Panc1 (cell line): ENCODE measurements at places on chromosomes 2 and 18.

- no peak for DNase-seq
These were observed 19.3 kb upstream of the CAVIN2 start for GRCh38 chr2:191866195-191866594.

GRCh38 chr2:127177617-127178263 is 42.4 kb downstream of the CYP27C1 start:
- no peak for DNase-seq

DNA sequence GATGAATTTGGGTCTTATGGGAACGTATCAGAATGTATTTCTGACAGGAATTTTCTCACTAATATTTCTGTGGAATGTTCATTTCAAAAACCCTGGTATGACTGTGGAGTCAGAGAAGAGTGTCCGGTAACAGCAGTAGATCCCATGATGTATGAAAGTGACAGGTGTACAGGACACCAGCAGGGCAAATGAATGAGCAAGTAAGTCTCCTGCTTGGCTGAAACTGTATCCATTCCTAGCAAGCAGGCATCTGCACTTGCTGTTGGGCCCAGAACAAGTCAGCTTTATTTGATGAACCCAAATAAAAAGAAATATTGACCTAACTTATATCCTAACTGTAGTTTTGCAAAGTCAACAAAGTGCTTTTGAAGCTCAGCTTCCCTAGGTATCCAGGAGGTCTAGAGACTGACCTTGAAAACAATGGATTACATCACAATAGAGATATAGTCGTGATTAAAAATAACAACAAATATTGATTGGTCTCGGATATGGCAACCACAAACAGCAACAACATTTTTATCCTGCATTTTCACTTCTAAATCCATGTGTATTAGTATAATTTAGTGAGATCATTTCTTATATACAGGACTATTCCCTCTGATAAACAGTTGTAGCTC is 37.6 kb downstream of the NXPH2 start:
- no peak for DNase-seq

DNA sequence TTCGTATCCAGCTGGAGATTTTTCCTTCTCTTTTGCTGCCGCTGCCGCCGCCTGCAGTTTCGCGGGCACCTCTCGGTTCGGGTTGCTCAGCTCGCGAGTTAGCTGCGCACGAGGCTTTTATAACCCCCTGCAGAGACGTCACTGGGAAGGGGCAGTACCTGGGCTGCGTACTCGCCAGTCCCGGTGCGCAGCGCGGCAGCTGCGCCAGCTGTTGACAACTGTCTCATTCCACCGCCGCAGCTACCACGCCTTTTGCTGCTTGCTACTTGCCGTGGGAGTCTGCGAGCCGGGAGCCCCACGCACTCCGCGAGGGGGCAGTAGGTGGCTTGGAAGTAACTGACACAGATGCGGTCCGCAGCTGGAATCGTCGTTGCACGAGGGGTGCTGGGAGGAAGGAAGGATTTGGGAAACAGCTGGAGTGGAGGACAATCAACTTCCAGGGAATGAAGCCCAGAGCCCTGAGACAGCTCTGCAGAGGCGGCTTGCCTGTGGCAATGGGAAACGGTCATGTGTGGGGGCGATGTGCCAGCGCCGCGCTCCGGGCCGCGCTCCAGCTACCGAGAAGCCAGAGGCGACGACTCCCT is at the start of gene TACR1:
TSS of gene TACR1 (minus strand) at position 93 of the 584 bp plus-strand sequence. CDS start 586 bp downstream, outside the sequence.
- no peak for DNase-seq

GRCh38 chr2:106061611-106062349 is 132.3 kb downstream of the UXS1 start:
- DNase-seq: no peak

DNA sequence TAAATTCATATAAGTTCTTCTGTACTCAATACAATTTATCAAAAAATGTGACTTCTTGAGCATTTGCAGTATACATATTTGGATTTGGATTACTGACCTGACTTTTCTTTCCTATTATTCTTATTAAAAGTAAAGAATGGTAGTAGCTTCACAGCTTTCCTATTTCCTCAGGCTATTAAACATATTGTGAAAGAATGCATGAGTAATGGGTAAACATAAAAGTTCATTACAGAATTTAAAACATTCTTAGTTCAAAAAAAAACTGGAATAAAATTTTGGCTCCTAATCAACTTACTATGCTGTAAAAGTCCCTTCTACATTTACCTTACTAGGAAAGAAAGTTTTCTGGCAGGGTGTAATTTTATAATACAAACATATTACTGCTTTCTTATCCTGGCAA is 27.3 kb upstream of the C2orf66 start:
- DNase-seq: no peak

GRCh38 chr18:36066001-36066400 is 1.4 kb downstream of the RPRD1A start:
- no peak for DNase-seq

DNA sequence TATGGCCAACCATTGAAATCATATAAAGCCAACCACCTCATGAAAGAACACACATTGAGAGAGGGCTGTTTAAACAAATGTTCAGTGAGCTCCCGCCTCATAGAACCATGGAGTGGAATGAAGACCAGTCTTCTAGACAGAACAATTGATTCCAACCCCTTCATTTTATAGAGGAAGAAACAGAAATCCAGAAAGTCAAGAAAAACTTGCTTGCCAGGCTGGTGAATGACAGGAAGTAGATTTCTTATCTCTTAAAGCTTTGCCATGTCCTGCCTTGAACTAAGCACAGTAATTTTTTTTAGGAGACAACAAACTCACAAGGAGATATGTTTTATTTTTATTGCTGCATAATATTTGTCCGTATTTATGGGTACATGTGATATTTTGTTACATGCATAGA is 16.5 kb upstream of the NRP2 start:
- DNase-seq: no peak

GRCh38 chr2:1446301-1446700 is 33.0 kb downstream of the TPO start:
- no peak for DNase-seq

DNA sequence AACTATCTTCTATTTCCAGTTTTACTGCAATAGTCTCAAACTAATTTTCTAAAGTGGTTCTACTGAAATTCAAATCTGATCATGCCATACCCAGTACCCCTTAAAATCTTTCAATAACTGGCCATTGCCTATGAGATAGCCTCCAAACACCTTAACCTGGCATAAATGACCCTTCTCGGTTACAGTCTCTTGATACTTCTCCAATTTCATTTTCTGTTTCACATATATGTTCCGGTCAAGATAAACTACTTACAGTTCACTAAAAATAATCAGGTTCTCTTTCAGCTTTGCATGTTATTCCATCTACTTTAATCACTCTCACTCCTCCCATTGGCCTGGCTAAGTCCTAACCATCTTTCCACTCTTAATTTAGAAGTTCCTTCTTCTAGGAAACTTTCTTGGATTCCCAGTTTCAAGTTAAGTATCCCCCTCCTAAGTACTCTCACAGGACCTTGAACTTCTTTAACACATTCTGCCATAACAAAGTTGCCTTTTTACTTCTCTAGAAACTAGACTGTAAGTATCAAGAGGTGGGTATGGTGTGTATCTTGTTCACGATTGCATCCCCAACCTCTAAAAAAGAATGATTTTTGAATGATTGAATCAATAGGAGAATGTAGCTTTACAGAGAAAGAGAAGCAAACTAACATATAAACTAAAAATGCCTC is 110.2 kb upstream of the RBBP8 start:
- no peak for DNase-seq

- DNase-seq: no peak
These were observed 96.6 kb upstream of the PTPRM start for GRCh38 chr18:7470503-7470902.

DNA sequence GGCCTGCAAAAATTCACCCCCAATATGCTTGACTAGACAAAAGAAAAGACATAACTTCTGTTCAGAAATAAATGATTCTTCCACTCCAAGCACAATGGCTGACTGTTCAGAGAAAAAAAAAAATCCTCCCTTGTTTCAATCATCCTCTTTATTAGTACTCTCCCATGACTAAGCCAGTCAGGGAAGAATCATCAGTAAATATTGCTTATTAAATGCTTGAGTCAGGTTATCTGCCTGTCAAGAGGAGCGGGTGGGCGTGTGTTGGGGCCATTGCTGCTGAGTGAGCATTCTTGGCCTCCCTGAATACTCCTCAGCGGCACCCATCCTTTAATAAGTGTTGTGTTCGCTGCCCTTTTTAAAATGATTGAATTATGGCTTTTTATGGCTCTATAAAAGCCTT is 1334.8 kb upstream of the CELF4 start:
- DNase-seq: no peak

DNA sequence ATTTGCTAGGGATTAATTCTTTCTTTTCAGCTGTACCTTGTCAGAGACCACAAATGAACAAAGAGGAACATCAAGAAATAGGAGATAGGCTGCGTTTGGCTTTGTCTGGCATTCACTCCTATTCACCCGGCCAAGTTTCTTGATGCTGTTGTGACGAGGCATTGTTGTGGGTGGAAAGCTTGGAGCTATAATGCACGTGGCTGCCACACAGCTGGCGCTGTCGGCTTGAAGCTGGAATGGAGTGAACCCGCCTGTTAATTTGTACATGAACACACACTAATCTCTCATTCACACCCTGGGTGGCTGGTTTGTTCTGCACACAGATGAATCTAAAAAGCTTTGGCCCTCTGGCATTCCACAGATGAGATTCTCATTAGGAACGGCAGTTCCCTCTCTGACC is 274.9 kb upstream of the GYPC start:
- no peak for DNase-seq

- DNase-seq: no peak
These were observed 170.7 kb downstream of the DIS3L2 start for GRCh38 chr2:232132181-232132580.

- DNase-seq: no peak
These were observed 229.1 kb downstream of the RTP5 start for GRCh38 chr2:242098445-242099128.

DNA sequence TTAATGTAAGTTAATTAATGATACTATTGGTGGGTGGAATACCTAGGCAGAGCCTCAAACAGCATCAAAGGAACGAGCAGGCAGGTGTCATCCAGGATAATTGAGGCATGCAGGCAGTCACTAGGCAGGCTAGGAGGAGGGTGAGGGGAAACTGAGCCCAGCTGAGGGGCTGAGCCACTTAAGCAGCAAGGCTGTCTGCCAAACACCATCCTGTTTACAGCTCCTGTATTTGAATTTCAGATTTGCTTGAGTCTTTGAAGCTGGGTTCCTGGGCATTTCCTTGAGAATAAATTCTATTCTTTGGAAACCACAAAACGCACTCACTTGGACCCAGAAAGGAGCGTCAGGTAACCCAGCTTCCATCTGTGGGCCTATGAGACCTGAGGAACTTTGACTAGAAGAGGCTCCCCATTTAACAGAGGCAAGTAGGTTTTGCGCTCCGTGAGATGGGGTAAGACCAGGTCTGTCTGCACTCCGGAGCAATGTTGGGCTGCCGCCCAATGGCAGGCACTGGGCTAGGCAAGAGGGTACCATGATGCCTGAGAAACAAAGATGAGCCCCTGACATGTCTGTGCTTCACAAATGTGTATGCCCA is 2.0 kb downstream of the EDAR start:
- DNase-seq: no peak

GRCh38 chr2:182726473-182726872 is 10.4 kb downstream of the DNAJC10 start:
- no peak for DNase-seq

DNA sequence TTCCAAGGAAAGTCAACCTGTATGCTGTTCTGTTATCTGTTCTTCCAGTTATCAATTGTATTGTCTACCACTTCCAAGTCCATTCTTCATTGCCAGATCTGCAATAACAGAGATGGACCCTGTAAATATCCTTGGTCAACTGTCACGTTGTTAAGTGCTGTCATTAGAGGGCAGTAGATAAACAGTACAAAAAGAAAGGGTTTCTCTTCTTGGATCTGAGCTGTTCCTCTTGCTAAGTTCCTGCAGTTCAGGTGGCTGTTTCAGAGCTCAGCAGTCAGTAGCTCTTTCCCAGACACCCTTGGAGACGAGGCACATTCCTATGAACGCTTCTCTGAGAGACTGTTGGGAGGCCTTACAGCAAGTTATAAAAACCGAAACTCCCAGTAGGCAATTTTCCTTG is 957.1 kb upstream of the CHAC2 start:
- peak; percentile 30 for DNase-seq

- DNase-seq: no peak
These were observed 51.5 kb upstream of the TWIST2 start for GRCh38 chr2:238796223-238796885.

DNA sequence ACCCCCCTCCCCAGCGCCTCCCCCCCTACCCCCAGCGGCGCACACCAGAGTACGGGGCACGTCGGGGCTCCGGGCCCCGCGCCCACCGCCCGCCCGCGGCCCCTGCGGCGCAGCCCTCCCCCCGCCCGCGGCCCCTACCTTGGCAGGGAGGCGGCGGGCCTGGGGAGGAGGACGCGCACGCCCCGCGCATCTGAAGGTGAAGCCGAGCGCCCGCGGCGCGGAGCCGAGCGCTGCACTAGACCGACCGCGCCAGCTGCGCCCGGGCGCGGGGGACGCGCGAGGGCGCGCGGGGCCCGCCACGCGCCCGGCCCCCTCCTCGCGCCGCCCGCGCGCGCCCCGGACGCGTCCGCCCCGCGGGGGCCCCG is at the start of gene ZNF516:
TSS of gene ZNF516 (minus strand) at position 237 of the 365 bp plus-strand sequence. CDS start 52,188 bp downstream, outside the sequence.
- no peak for DNase-seq

DNA sequence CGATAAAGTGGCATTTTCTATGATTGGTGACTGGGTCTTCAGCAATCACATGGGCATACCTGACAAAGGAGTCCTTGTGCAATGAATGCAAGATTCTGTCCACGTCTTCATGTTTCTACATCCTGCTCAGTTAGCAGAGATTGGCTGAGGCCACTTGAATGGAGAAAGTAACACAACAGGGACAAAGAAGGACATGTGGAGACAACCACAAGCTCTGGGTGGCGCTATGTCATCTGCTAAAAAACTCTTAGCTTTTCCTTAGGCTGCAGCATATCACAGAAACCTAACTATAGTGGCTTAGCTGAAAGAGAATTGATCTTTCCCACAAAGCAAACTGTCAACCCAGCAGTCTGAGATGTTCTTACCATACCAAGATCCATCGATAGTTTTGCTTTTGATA is 1109.7 kb downstream of the SOCS6 start:
- DNase-seq: no peak

GRCh38 chr2:185127412-185127811 is 529.1 kb downstream of the ZNF804A start:
- DNase-seq: no peak

GRCh38 chr2:191359133-191359532 is 113.9 kb downstream of the MYO1B start:
- no peak for DNase-seq

DNA sequence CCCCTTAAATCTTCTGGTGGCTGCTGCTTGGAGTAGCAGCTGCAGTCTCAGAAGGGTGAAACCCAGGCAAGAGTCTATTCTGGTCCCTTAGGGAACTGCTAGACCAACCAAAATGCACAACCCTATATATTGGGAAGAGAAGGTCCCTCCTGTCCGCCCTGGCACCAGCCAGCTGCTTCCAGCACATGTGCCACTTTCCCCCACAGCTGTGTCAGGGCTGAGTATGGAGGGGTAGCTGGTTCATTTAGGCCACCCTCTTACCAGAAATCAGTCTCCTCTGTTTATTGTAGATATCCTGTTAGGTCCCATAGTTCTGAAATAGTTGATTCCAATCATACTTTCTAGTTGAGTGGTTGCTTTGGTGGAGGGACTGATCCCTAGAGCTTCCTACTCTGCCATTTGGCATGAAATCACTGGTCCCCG is 68.9 kb downstream of the BIRC6 start:
- DNase-seq: no peak

- no peak for DNase-seq
These were observed 18.5 kb upstream of the POLI start for GRCh38 chr18:54250846-54251261.
